ENCODE measurements at places on chromosomes 11 and 22.

GRCh38 chr22:43272869-43273318 is 70.3 kb downstream of the SCUBE1 start:
- no peak for DNase-seq

GRCh38 chr22:23217171-23218052 is 37.1 kb downstream of the BCR start:
- DNase-seq: no peak

DNA sequence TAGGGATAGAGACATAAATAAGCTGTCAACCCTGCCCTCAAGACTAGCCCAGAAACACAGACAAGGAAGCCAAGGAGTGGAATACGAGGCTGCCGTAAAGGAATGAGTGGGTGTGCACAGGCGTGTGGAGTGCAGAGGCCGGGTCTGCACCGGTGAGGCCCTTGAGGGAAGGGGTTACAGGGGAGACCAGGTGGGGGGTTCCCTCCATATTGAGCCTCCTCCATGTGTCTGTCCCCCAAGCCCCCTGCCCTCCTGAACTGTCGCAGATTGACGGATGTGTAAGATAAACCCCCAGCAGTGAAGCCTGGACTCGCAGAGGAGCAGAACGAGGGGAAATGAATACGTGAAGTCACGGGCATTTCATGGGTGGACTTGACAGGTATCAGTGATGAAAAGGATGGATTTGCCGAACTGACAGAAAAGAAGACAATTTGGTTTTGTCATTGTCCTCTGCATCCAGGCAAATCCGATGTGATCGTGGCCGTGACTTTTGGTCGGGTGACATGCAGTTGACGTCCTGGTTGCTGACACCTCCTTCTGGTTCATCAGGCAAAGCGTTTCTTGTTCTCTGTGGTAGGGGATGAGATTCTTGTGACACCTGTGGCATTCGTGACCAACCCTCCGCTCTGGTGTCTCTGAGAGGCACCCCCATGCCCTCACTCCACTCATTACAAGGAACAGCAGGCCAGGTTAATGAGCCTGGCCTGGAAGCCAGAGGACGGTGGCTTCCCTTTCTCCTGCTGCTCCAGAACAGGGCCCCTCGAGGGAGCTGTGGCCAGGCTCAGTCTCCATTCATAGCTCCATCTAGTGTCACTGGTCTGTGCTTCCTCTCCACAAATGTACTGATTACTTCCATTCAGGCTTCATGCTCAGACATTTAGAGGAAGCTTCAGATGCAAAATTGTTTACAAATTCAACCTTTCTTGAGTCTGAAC is 223.1 kb upstream of the B3GAT1 start:
- no peak for DNase-seq

- DNase-seq: no peak
These were observed 178.0 kb downstream of the DSCAML1 start for GRCh38 chr11:117618982-117619355.

GRCh38 chr22:41531715-41532477 is 12.4 kb downstream of the POLR3H start:
- DNase-seq: no peak

DNA sequence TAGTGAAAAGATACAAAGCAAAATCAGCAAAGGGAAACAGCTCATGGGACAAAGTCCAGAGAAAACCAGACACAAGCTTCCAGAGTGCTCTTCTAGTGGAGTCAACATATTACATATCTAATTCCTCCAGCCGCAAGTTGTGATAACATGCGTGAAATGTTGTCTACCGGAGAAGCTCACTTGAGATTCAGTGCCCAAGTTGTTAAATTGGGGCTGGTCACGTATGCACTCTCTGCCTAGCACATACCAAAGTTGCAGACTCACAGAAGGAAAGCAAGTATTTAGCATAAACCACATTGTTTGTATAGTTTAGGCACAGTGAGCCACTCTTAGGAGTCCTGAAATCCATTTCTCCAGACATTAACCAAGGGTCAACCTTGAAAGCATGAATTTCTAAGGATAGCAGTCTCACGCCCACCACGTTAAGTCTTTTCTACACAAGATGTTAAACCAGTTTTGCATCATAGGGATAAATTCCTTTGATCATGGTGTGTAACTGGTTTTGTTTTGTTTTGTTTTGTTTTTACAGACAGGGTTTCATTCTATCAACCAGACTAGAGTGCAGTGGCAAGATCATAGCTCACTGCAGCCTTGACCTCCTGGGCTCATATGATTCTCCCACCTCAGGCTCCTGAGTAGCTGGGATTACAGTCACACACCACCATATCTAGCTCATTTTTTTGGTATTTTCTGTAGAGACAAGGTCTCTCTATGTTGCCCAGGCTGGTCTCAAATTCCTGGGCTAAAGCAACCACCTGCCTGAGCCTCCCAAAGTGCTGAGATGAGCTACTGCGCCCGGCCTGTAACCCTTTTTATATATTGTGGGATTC is 39.5 kb upstream of the EP300 start:
- DNase-seq: peak; percentile 42

DNA sequence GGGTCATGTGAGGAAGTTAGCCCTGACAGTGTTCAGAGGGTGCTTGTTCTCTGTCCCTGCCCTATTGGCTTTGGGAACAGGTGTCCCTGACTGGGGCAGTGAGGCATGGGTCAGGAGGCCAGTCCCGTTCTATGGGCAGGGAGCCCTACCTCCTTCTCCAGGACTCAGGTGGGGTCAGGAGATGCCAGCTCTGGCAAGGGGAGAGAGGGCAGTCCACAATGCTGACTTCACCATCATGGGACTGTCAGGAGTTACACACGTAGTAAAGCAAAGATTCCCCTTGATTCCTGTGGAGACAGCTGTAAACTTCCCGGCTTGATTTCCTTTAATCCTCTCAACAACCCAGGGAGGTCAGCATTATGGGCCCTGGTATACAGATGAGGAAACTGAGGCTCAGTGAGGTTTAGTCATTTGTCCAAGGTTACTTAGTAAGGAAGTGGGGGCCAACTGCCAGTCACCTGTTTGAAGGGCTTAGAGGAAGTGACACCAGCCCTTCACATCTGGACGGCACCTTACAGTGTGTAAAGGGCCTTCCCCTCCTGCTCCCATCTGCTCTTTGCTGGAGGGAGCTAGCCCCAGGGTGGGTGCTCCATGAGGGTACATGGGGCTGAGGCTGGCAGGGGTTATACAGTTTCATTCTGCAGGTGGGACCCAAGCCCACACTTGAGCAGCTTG is 11.9 kb downstream of the MICALL1 start:
- no peak for DNase-seq

Measured in fibroblast of skin of left biceps (primary cell).